ENCODE measurements at places on chromosomes 13 and 19.

DNA sequence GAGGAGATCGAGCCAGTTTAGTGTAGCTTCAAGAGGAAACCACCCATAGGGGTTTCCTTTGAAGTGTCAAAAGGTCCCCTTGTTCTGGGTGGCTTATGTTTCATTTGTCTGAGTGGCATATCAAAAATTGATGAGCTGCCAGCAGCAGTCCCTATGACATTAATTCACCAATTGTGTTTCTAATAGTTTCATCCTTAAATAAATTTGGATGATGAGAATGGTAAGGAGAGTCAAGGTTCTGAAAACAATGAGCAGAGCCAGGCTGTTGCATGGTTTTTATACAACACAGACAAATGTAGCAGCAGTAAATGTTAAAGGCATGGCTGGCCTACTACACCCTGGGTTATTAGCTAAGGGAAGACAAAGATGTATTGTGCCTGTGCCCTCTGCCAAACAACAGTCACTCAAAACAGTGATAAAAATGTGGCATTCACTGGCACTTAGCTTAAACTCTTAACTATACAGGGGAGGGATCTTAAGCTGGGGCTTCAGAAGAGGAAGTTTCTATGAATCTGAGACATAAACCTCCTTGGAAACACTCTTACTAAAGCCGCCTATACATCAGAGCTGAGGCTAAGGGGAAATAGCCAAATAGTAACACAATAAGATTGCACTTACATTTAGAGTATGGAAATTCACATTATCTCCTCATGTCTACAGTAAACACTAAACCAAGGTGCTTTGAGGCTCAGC, 200.5 kb downstream of the POU4F1 start:
- no peak for DNase-seq

DNA sequence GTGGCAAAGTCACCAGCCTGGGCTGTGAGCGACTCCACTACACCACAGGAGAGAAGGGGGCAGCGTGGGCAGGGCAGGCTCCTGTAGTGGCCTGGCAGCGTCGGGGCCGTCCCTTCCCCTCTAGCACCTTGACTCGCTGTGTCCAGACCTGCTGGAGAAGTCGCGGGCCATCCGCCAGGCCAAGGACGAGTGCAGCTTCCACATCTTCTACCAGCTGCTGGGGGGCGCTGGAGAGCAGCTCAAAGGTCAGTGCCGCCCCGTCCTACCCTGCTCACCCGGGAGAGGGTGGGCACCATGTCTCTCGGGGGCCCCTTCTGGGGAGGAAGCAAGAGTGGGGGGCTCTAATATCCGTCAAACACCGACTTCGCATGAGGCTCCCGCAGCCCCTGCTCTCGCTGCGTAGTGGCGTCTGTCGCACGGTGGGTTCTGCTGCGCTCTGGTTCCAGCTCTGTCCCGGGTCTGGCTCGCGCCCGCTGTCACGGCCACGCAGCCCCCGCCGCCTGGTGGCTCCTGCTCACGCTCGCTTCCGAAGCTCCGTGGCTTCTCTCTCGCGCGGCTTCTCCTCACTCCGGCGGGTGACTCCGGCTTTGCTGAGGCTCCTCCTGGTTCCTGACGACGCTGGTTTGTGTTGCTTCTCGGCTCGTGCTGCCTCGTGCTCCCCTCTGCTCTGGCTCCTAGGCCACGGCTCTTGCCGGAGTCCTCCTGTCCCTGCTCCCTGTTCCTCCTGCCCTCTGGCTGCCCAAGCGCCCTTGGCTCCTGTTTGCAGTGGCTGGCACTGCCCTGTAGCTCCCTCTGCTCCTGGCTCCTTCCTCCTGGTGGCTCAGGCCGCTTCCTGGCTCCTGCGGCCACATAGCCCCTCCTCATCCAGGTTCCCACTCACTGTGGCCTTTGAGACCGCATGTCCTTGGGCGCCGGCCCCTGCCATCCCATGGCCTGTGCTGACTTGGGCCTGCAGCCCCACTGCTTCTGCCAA, 27.2 kb downstream of the MYH14 start:
- DNase-seq, result no peak

DNA sequence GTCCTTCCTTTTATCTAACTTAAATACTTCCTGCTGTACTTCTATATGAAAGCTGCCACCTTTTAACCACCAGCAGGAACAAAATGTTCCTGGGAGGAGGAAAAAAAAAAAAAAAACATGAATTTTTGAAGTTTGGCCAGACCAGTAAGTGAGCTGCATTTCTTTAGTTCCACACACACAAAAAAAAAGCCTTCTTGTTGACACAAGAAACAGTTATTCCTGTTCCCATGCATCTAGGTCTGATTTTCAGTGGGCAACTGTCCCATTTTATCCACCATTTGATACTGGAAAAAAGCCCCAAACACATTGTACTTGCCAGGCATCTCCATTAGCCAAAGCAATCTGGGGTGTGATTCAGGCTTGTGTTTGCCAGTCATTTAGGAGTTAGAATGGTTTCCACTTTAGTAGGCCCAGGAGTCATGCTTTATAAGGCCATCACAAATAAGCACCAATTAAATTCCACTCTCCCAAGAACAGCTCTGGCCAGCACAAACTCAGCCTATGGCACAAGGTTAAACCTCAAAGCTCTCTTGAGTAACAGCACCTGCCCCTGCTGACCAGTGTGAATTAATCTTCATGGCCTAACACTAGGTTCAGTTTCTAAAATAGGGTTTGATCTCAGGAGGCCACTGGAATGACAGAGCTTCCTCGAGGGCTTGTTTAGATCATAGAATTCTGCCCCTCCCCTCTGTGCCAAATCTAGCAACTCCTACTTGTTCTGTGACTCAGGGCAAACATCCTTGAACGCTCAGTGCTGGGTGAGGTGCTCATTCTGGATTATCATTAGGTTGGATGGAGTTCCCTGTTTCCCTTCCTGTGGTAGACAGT, 67.1 kb downstream of the NUFIP1 start:
- no peak for DNase-seq

DNA sequence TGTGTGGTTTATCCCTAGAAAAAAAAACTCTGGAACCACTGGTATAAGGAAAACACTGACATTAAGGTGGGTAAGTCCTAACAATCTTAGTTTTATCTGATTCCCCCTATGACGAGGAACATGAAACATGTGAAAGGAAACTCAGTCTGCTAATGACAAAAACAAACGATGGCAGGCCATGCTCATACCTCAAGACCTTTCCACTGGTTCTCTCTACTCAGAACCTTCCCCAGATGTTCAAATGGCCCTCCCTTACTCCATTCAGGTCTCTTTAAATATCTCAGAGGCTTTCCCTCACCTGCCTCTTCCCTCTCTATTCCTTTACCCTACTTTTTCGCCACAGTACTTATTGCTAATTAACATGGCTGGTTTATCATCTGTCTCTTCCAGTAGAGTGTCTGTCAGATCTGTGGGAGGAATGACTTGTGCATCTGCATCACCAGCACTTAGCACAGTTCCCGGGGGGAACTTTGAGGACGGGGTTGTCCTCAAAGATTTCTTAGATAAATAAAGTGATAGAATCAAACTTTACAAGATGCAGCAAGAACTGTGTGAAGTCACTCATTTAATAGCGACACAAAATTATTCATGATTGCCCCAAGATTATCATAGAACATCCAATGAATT, 1.5 kb downstream of the TUBGCP3 start:
- DNase-seq, result no peak

GRCh38 chr13:77521595-77522367, 13.7 kb upstream of the SCEL start:
- no peak for DNase-seq

- DNase-seq, result no peak
Observed at GRCh38 chr19:5046339-5047039, 77.6 kb downstream of the KDM4B start.

GRCh38 chr19:43594081-43594697, 1.7 kb downstream of the IRGQ start:
- no peak for DNase-seq

DNA sequence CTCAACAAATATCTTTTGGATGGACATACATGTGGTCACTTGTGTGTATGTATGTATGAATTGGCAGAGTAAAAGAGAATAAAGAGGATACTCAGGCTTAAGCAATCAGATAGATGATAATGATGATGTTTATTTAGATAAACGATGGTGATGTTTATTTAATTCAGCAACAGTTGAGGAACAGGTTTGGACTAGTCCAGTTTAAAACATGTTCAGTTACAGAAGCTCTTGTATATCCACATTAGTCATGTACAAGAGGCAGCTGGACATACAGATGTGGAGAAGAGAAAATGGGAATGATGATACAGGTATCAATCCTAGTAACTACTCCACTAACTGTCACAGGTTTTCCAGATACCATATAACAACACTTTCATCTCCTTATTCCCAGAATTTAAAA, 232.1 kb downstream of the DIAPH3 start:
- DNase-seq, result no peak

GRCh38 chr19:32178956-32179355, 166.5 kb upstream of the ZNF507 start:
- no peak for DNase-seq

GRCh38 chr13:37127691-37128241, 22.3 kb upstream of the CSNK1A1L start:
- DNase-seq, result no peak

- DNase-seq, result no peak
Observed at GRCh38 chr19:10636304-10636972, 11.1 kb downstream of the SLC44A2 start.

- DNase-seq, result no peak
Observed at GRCh38 chr13:66087269-66087710, 1142.8 kb downstream of the PCDH9 start.

GRCh38 chr19:54172471-54173358, at the start of gene TMC4:
Gene TMC4 (minus strand): TSS chr19:54173160. CDS start chr19:54173117, 43 bp downstream.
- DNase-seq, result no peak

- DNase-seq, result no peak
Observed at GRCh38 chr13:44306371-44307192, 67.0 kb upstream of the SERP2 start.

- no peak for DNase-seq
Observed at GRCh38 chr13:33191425-33192210, 93.9 kb downstream of the STARD13 start.

DNA sequence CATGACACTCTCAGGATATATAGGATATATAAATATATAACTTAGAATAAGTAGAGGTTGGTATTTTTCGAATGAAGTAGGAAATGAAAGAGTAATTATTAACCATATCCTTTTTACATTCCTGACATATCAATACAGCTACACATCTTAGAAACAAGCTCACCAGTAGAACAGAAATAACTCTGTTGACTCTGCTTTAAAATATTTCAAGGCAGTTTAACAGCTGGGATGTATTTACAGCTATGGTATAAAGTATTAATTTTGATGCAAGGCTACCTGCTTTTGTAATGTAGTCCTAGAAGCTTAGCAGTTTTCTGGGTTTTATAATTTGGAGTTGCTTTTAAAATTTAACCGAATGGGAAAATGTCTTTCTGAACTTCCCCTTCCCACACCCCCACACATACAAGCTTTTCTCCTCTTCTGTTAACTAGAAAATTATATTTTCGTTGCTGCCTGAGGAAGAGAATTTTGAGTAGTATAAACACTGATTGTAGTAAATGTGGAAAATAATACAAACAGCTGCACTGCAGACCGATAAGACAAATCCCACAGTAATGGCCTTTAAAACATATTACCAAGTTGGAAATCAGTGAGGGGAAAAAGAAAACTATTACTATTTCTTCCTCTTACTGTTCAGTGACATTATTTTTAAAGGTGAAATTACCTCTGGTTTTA, 147.7 kb downstream of the GGACT start:
- no peak for DNase-seq

DNA sequence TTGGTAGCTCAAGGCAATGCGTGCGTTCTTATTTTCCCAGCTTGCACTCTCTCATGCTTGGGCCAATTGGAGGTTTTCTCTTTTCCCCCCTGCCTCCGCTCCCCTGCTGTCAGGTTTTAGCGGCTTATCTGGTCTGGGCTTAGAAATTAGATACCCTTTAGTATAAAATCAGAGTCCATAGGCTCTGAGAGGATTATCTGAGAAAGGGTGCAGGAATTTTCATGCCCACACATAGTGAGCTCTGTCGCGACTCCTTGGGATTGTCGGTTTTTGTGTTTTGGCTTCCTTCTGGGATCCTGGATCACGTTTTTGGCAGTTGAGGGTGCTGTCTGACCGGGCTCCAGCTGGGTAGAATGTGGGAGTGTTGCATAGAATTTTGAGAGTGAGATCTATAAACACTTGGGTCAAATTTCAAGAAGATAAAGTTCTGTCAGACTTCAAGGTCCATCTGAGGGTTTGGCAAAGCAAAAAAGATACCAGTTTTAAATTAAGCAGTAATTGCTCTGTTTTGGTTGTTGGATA, 12.4 kb downstream of the CHAF1A start:
- no peak for DNase-seq

GRCh38 chr13:105804561-105805190, 730.8 kb downstream of the EFNB2 start:
- no peak for DNase-seq

- no peak for DNase-seq
Observed at GRCh38 chr13:113052206-113052605, 53.4 kb upstream of the F7 start.

- DNase-seq, result peak; percentile 20
Observed at GRCh38 chr19:4474514-4475022, 2.5 kb downstream of the HDGFL2 start.

DNA sequence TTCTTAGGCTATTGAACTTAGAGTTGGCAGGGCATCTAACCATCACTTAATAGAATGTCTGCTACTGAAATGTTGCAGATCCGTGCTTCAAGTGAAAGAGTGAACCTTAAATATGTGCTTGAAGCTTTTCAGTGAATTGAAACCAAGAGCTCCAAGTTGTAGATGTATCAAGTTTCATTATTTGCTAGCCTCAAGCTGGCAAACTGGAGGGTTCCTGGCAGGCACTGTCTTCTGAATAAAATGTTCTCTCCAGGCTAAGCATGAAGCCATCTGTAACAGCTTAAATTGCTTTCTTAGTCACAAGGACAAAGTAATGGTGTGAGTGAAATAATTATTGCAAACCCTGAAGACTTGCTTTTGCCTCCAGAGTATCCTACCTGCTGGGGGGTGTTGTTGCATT, 415.0 kb upstream of the SPRY2 start:
- no peak for DNase-seq

GRCh38 chr19:55621205-55621672, 3.1 kb downstream of the ZNF784 start:
- DNase-seq, result no peak

GRCh38 chr13:73335210-73335609, 276.4 kb downstream of the KLF5 start:
- no peak for DNase-seq

DNA sequence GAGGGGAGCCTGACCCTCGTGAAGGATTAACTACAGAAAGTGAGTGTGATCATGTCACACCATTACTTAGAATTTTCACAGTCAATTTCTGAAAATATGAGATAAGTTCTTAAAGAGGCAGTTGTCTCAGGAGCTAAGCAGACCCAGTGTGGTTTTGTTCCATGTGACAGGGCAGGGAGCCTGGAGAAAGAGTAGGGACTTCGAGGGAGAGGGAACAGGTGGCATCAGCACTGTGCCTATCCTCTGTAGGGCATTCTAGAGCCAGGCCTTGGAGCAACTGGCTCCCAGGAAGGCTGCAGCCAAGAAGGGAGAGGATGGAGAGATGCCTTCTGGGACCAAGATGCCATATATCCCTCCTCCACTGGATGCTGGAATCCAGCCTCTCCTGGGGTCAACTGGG, 183.0 kb downstream of the TSHZ3 start:
- DNase-seq, result no peak
